Activated CD4-positive, CD25-positive, alpha-beta regulatory T cell treated with anti-CD3 and anti-CD28 coated beads, Interleukin-2, amount 50 U/mL, for 16 hours (primary cell): ENCODE measurements at places on chromosomes 13 and 19.

DNA sequence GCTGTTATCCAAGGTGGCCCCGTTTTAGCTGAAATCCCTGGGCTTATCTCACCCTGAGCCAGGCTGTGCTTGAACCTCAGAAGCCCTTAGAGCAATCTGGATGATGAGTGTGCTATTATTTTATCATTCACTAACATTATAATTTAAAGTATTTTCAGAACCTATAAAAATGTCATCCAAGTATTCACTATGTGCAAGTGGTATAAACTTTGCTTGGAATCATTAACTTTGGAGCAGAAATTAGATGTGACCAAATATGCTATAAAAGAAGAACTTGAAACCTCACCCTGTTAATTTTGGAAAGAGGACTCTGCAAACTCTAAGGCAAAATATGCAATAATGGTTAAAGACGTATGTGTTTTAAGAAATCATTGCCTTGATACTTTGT is 147.5 kb downstream of the USP12 start:
- DNase-seq = no peak

GRCh38 chr19:6161271-6161850 is 25.9 kb downstream of the ACSBG2 start:
- DNase-seq = peak; percentile 1

DNA sequence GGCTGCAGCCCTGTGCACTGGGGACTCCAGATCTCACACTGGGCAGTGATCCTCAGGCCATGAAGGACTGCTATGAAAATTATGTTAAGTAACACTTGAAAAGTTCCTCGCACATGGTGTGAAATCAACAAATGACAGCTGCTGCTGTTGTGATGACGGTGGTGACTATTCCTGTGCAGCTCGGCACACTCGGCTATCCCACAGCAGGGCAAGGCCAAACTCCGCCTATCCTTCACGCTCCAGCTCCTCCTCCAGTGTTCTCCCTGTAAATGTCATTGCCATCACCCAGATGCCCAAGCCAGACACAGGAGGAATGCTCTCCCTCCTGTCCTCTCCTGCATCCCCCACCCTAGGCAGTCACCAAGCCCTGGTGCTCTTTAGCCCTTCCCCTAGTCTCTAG is 31.3 kb downstream of the GRIK5 start:
- DNase-seq = no peak

- DNase-seq = no peak
Observed at GRCh38 chr19:48619692-48620585, 633 bp downstream of the SPHK2 start.

GRCh38 chr19:40244579-40245317 is 18.3 kb upstream of the CCNP start:
- DNase-seq = no peak

GRCh38 chr13:49635599-49636433 is 7.5 kb downstream of the ARL11 start:
- DNase-seq = no peak

GRCh38 chr19:7346488-7346971 is 2.2 kb upstream of the ARHGEF18 start:
- no peak for DNase-seq

- DNase-seq = no peak
Observed at GRCh38 chr13:107210723-107211030, 642.7 kb upstream of the ARGLU1 start.

DNA sequence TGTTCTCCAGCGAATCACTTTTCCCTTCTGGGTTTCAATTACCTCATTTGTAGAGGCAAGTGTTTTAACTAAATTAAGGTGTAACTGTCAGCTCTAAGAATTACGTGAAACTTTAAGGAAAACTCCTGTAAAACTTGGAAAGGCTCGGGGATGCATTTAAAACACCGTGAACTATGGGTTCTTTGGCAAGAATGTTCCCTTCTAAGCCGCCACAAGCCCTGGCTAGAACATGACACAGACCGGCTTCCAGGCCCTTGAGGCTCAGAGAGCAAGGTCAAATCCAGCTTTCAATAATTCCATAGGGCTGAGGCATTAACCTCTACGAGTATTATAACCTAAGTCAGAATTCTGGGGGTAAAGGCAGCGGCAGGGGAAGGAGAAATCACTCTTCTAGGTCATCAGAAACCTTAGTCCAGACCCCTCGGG is 685 bp downstream of the VWA8 start:
- DNase-seq = no peak

- DNase-seq = no peak
Observed at GRCh38 chr13:74886502-74886901, 595.5 kb downstream of the TBC1D4 start.

DNA sequence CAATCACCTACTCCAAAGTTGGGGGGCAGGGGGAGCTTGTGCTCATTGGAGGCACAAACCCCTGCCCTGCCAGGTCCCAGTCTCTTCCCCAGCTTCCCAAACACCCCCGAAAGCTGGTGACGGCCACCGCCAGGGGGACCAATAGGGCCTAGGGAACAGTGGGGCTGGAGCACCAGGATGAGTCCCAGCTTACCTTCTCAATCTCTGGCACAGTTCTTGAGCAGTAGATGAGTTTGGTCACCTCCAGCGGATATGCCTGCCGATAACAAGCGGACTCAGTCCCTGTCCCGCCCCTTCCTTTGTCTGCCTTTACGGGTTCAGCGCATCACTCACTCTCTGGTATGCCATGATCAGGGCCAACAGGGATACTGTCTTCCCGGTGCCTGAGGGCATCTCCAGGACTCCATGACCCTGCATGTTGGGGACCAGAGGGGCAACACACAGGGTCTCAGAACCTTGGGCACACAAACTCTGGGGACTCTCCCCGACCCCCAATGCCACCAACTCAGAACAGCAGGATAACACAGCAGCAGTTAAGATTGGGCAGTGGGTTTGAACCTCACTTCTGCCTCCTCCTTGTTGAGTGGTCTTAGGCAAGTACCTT is 1.5 kb downstream of the ERCC2 start:
- DNase-seq = no peak

- no peak for DNase-seq
Observed at GRCh38 chr19:45244133-45244794, 943 bp downstream of the EXOC3L2 start.

DNA sequence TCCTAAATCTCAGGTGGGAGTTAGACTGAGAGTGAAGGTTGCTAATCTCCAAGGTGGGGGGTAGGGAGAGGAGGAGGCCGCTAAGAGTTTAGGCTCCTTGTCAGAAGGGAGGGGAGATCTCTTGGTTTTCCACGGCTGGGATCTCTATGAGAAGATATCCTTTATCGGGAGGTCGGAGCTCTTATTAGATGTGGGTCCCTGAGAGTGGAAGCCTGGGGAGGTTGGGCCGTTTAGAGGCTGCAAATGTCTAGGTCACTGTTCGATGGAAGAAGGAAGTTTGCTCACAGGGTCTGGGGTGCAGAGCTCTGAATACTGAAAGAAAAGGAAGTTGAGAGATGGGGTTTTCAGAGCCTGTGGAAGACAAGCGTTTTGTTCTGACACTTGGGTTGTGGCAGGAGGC is 3.8 kb downstream of the MYADM start:
- DNase-seq = no peak

DNA sequence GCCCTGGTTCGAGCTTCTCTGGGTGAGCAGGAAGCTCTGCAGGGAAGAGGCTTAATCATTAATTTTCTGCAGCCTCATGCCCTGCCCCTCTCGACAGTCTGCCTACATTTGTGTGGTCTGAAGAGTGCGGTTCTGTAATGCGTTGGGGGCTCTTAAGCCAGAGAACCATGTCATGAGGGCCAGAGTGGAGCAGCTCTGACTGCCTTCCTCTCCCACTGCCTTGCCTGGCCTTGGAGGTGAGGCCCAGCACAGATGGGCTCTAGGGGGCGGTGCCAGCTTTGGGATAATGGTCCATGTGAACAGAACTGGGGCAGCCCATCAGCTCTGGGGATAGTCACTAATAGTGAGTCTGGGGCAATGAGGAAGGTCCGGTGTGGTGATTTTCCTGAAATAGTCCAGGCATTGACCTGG is 5.7 kb downstream of the FGF9 start:
- DNase-seq = no peak

DNA sequence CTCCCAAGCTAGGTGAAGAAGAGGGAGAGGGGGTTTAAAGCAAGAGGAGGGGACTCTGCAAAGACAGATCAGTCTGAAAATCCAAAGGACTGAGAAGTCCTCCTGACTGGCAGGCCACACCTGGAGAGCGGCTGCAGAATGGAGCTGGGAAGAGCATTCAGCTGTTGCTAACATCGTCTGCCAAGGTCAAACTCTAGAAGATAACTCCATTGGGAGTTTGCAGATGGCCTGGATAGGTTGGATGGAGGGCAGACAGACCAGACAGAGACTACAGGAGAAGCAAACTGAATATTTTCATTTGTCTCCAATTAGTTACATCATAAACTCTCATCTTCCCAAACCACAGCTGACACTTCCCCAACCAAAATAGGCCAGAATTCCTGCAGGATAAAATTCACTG is 19.9 kb upstream of the SHISA2 start:
- no peak for DNase-seq

DNA sequence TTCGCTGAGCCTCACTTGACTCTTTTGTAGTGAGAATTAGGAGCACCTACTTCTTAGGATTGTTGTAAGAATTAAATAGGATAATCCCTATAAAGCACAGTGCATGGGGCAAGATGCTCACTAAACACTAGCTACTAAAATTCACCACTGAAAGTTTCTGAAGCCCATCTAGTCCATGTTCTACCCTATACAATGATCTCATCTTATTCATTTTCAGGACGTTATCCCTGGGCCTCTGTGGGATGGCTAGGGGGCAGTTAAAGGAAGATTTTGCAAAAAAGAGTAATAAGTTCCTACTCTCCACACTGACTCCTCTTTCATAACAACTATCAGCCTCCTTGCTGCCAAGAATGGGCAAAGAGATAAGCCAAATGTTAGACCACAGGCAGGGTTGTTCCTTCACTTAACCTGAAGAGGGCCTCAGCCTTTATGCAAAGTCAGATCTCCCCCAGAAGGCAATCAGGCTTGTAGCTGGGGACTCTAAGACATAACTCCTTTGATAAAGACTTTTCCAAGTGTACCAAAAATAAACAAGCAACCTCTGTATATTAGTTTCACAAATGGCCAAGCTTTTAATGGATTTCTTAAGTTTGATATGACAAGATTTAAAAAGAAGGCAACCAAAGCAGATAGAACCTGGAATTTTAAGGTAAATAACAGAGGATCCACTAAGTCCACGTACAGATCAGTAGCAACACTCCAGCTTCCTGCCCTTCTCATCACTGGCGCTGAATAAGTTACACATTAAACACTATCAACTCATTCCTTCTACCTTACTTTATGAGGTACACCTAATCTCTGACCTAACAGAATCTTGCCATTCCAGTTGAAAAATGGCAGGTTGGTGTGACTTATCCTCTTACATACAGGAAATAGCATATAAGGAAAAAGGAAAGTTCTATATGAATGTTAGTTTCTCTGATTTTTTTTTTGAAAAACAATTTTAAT is 44.4 kb downstream of the ELF1 start:
- DNase-seq = peak; percentile 11

GRCh38 chr13:112451512-112452379 is 75.6 kb downstream of the SPACA7 start:
- no peak for DNase-seq

GRCh38 chr13:44155422-44156293 is 218.0 kb upstream of the SERP2 start:
- DNase-seq = no peak

- DNase-seq = no peak
Observed at GRCh38 chr13:107993239-107993949, 221.9 kb downstream of the LIG4 start.

GRCh38 chr13:98406971-98407370 is 169.9 kb downstream of the STK24 start:
- DNase-seq = no peak

DNA sequence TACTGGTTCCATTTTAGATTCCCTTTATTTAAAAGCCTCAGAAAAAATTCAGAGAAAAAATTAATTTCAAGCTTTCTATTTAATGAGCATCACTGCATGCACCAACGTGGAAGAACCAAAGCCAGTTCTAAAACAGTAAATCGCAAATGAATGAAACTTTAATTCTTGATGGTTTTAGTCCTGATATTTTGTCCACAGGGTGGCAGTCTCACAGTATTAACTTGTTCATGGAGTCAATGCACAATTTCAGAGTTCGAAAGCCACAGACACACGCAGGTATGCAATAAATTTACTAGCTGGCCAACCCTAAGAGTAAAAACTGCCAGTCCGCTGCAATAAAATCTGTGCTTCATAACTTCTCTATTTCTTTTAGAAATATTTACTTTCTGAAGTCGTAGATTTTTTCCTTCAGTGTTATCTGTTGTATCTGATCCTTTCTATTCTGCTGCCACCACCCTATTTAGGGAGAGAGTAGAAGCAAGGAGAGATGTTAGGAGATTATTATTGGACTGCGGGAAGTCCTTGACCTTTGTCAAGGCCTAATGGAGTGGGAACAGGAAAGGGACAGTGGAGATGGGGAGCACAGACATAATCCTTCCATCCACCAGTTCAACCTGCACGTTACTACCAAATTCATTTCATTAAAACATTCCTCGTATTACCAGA is 7.0 kb upstream of the WBP4 start:
- DNase-seq = peak; percentile 18

GRCh38 chr19:4294389-4294788 is 7.8 kb downstream of the TMIGD2 start:
- DNase-seq = no peak

DNA sequence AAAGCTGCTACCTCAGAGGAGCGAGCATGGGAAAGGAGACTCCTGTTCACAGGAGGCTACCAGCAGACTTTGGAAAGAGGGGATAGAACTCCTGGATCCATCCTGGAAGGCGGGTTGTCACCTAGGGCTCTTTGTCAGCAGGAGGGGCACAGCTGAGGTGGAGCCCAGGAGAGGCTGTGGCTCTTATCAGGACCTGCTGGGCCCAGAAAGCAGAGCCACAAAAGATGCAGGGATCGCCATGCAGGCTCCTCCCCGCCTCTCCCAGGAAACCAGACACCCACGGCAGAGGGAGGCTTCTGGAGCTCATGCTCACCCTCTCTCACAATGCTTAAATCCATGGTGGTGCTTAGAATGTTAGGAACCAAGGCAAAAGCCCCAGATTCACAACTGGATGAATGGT is 994.2 kb downstream of the UQCRFS1 start:
- no peak for DNase-seq
